ENCODE measurements at places on chromosomes 2 and 18.

DNA sequence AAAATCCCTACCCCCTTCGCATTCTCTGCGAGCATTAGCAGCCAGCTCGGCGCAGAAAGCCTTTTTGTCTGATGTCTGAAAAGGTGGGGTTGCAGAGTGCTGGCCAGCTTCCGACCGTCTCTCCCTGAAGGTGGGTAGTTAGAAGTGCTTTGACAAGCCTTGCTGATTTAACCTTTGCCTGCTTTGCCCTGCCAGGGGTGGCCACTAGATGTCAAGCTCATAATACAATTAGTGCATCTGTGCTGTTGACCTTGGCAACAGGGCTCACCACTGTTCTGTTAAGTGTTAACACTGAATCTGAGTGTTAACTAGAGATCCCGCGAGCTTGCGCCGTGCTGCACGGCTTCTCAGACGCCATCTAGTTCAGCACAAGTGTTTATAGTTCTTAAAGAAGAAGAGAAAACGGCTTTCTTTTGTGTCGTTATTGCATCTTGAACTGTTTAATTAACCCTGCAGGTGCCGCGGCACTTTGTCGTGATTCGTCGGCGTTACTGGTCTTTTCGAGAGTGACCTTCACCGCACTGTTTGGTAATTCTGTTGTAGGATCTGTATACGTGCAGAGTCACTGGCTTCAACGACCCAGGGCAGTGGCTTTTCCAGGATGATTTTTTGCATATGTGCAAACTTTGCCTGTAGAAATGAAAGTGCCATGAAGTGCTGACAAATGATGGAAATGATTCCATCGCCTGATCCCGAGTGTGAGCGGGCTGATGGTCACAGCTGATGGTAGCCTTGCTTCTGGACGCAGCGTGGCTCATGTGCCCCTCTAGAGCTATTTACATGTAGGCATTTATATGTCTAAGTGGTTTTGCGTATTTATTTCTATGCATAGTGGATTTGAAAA, 5.5 kb downstream of the SALL3 start:
- DNase-seq = no peak

GRCh38 chr18:58495207-58495606, 133.7 kb downstream of the ALPK2 start:
- DNase-seq = no peak

DNA sequence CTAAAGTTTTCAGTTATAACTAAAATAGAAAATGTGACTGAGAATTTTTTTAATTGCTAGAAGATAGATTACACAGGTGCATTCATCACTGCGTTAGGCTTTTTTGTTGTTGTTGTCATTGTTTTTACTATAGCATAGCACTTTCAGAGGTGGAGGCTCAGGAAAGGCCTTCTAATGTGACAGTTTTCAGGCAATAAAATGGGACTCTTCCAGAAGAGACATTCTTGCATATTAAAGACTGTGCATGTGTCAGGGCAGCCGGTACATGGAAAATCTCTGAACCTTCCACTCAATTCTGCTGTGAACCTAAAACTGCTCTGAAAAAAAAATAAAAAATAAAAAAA, 175.2 kb downstream of the METTL4 start:
- DNase-seq = no peak

DNA sequence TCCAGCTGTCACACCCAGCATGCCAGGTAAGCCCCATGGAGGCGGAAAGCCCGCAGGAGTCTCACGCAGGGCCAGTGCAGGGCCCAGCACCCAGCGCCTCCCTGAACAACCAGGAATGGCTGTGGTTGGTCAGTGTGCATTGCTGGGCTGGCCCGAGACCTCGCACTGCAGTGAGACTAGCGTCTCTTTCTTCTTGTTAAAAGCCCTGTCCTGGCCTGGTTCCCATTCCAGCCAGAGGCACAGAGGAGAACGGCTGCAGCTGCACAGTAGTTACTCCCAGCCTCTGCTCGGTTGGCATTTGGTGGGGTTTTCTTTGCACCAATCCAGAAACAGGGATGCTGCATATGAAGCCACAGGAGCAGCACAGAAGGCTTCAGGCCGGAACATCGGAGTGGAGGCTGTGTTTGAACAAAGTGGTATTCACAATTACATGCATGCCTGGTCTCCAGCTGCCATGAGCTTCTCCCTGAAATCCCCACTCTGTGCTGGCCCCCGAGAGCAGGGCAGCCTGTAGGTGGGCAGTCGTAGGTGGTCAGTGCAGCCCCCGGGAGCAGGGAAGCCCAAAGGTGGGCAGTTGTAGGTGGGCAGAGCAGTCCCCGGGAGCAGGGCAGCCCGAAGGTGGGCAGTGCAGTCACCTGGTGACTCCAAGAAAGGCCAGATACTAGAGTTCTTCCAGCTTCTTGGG, 163.7 kb upstream of the PXDN start:
- no peak for DNase-seq

DNA sequence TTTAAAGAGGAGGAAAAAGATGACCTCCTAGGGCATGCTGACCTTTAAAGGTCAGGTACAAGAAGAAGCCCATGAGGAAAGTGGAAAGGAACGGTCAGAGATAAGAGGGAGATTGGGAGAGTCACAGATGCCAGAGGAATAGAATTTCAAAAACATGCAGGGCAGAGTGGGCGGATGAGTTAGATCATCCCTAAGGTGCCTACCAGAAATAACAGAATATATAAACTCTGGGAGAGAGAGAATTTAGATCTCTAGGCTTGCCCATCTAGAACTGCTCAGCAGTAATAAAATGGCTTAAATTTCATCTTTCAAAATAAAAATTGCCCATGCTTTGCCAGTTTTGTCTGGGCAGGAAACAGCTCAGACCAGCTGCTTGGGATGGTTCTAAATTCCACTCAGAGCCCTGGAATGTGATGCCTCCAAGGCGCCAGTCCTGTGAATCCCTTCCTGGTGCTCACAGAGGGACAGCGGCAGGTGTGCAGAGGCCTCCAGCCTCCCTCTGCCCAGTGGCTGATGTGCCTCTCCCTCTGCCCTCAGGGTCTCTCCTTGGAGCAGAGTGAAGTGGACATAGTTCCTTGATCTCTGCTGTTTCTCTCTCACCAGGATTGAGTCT, 130.9 kb downstream of the ANTXR1 start:
- no peak for DNase-seq

DNA sequence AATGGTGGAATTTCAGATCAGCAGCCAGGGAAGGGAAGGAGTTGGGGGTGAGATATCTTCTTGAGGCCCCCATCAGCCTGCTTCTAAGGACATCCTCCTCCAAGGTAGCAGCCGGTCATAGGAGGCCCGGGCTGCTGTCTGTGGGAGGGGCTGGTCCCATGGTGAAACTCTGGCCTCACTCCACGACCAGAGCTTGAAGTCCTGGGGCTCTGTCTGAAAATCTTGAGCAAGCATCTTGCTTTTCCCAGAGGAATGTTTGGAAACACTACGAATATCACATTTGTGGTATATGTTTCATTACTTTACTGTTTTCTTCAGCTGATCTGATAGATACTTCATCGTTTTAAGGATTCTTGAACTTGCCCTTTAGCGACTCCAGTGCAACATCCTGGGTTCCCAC, 103.7 kb downstream of the CTAGE1 start:
- no peak for DNase-seq
